ENCODE measurements at places on chromosomes 5 and 9.

- no peak for DNase-seq
Observed at GRCh38 chr5:40446910-40447309, 232.8 kb upstream of the PTGER4 start.

DNA sequence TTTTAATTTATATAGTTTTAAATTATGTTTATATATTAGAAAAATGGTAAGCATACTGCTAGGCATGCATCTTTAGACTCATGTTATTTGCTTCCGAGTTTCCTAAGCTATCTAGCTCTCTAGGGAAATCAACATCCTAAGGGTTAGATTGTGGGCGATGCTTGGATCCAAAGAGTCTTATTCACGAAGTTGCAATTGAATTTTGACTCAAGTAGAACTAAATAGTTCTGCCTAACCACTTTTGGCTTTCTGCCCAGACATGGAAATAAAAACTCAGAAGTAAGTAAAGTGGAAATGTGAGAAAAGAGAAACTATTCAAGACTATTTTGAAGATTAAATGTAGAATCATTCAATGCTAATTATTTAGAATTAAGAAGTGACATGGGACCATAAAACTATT, 440.4 kb downstream of the CDH18 start:
- no peak for DNase-seq

- no peak for DNase-seq
Observed at GRCh38 chr9:75019022-75019421, 9.1 kb downstream of the CARNMT1 start.

DNA sequence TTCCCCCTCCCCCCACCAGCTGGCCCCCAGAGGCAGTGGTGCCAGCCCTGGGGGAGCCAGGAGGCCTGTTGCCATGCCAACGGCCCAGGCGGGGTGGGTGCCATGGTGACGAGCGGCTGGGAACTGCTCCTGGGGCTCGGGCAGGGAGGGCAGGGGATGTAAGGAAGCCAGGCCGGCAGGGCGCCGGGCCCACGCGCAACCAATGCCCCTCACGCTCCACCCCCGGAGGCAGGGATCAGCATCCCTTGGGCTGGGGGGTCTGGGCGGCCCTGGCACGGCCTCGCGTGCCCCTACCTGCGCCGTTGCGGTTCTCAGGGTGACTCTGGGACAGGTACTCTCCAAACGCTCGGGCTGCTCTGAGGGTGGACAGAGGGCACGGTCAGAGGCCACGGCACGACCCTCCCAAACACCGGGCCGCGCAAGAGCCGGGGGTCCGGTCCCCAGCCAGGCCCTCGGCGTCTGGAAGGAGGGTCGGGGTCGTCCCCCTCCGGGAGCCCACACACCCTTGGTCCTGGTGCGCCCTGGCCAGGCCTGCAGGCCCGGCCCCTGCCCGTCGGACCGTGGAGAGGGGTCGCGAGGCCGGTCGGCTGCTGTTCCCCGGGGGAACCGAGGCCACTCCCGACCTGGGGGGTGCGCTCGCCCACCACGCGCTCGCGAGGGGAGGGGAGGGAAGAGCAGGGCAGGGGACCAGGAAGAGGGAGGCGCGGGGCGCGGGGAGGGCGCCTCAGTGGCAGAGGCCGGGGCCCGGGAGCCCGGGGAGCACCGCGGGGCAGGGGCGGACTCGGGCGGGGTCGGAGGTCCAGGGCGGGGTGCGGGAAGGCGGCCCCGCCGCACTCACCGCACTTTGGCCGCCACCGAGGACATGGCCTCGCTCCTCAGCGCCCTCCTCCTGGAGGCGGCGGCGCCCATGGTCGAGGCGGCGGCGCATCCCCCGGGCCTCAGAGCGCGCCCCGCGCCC, 661 bp downstream of the NSMF start:
- DNase-seq, result no peak

DNA sequence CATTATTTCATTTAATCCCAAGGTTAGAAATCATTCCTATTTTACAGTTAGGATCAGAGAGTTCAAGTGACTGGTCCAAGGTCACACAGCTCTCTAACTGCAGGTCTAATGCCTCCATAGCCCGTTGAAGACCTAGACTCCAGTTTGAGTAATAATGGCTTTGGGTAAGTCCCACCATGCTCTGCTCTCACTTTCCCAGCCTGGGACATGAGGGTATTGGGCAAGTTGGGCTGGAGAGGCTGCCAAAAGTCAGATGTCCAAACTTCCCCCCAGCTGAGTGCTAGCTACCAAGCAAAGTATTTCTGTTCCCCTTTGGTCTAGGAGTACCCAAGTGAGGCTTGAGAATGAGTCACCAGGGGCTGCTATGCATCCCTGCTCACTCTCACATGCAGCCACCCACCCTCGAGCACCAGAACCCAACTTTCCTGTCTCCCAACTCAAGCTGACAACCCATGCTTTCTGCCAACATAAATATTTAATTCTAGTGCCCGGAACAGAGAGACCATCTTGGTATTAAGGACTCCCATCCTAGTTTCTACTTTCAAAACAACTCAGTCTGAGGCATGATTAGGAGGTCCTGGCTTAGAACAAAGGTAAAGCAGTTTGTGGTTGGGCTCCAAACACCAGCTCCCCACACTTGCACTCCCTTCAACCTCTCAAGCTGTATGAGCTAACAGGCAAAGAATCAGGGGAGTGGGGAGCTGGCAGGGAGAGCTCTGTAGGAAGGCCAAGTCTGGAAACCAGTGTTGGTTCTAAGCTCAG, 236.5 kb upstream of the TRIM32 start:
- no peak for DNase-seq
